ENCODE measurements at places on chromosomes 3 and 15. TPM values are rescaled to one million over a fixed set of nuclear protein-coding genes. Genes with fewer than 3 reads are reported as not detected.
A peak's percentile ranks its signal among the peaks of the same experiment; 100 is the strongest.

- no peak overlapping the region for H3K27ac ChIP-seq
- H3K36me3 ChIP-seq = no peaks in the 10 kb centered on the region
Observed at GRCh38 chr3:17035966-17036365, 151.2 kb downstream of the PLCL2 start.

DNA sequence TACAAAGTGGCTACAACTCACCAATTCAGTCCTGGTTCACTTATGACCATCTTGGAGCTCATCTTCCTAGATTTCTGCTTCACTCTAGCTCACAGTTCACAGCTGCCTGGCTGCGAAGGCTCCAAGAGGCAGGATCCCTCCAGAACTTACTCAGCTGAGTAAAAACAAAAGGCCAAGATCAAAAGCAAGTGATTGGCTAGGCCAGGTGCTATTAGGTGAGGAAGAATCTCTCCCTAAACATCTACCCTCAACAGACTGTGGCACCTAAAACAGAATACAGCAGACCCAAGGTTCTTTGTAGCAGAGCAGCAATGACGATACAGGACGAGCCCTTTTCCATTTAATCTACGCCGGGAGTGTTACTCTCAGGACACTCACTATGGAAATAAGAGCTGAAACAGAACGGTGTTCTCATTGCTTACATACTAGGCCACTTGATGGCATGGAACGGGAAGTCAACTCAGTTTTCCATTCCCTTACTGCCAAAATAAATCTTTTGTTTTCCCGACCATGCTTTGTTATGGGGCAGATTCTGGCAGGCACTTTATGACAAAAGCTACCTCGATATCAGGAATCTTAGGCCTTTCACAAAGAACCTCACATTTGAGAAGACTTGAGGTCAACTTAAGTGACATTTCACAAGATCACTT lies 901 bp downstream of the ICE2 start:
- no peaks in the 10 kb centered on the region for H3K27me3 ChIP-seq
- H3K27ac ChIP-seq = peak overlapping the region; percentile 91
- peak overlapping the region; percentile 74 for H3K4me3 ChIP-seq
- peak; percentile 34 for DNase-seq
- peaks cover 22% of the 10 kb centered on the region for H3K4me1 ChIP-seq

GRCh38 chr3:171841620-171842000 lies 1.5 kb upstream of the TMEM212 start:
- no peak overlapping the region for H3K4me3 ChIP-seq
- no peaks in the 10 kb centered on the region for H3K27me3 ChIP-seq
- peaks cover 45% of the 10 kb centered on the region for H3K4me1 ChIP-seq
- peak overlapping the region; percentile 66 for H3K27ac ChIP-seq
- no peaks in the 10 kb centered on the region for H3K36me3 ChIP-seq
- DNase-seq = no peak

GRCh38 chr3:106792716-106793115 lies 584.5 kb upstream of the CCDC54 start:
- H3K27ac ChIP-seq = no peak overlapping the region
- H3K27me3 ChIP-seq = no peaks in the 10 kb centered on the region
- H3K4me3 ChIP-seq = no peak overlapping the region
- no peaks in the 10 kb centered on the region for H3K36me3 ChIP-seq

- no peak overlapping the region for H3K27ac ChIP-seq
- no peaks in the 10 kb centered on the region for H3K27me3 ChIP-seq
- no peaks in the 10 kb centered on the region for H3K4me1 ChIP-seq
- H3K4me3 ChIP-seq = no peak overlapping the region
Observed at GRCh38 chr3:55362210-55362960, 124.7 kb downstream of the WNT5A start.

The GOLGA6L9 gene
- 0.89 TPM for total RNA-seq

The TGM4 gene
- not detected for total RNA-seq

DNA sequence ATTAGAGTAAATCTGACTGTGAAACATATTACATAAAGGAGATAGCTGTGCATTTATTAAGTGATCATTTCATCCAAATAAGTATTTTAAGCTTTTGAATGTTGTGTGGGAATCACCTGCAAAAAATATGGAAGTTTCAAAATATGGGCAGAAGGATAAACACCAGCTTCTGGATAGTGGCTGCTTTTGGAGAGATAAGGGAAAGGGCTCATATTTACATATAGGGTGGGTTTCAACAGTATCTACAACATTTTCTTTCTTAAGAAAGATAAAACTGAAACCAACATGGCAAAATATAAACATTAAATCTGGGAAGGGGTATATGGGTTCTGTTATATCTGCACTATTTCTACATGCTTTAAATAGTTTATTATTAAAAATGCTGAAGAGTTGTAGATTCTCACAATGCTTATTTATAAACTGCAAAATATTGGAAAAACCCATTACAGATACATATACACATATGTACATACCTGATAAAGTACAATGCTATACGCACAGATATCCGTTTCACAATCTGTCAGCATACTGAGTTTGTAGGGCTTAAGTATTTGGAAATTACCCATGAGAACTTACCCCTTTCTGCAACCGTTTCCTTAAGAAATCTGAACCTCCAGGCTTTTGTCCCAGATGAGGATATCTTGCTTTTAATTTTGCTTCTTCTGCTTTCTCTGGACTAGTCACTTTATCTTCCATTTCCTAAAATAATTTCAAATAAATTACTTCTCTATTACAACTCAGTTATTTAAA lies 12.1 kb downstream of the ARPP19 start:
- DNase-seq = no peak
- H3K4me3 ChIP-seq = no peak overlapping the region
- no peak overlapping the region for H3K27ac ChIP-seq
- H3K36me3 ChIP-seq = no peaks in the 10 kb centered on the region
- no peaks in the 10 kb centered on the region for H3K27me3 ChIP-seq

DNA sequence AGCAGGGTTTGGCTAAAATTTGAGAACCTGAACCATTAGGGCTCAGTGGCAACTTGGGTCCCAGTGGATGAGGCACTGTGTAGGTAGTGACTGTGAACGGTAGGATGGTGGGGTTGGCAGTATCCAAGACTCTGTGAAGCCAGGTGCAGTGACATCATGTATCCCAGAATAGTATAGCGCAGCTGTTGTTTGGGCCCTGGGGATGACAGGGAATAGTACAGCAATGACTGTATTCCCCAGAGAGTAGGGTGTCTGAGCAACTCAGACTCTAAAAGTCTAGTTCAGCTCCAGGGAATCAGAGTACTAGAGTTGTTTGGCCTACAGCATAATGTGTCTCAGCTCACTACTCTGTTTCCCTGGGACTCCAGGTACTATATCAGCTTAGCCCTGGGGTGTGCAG lies 20.7 kb upstream of the PPP2R3A start:
- no peaks in the 10 kb centered on the region for H3K36me3 ChIP-seq
- no peak overlapping the region for H3K27ac ChIP-seq
- DNase-seq = no peak
- no peaks in the 10 kb centered on the region for H3K4me1 ChIP-seq

GRCh38 chr3:16236856-16237393 lies 27.8 kb downstream of the DPH3 start:
- H3K27me3 ChIP-seq = no peaks in the 10 kb centered on the region
- no peak for DNase-seq
- no peak overlapping the region for H3K4me3 ChIP-seq
- H3K4me1 ChIP-seq = no peaks in the 10 kb centered on the region
- no peaks in the 10 kb centered on the region for H3K36me3 ChIP-seq

DNA sequence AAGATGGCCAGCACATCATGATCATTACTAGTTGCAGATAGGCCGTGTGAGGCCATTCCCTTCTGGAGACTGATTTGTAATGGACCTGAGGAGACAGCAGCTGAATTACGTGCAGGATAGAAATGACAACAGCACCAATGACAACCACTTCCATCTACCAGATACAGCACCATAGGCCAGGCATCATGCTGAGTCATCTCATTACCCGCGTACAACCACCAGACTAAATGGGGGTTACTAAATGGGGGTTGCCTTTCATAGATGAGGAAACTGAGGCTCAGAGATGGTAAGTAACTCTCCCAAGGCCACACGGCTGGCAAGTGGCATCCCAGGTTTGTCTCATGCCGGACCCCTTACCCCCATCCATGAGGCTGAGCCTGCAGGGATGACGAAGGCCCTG lies 32.8 kb upstream of the FAM107A start:
- no peaks in the 10 kb centered on the region for H3K36me3 ChIP-seq
- H3K27ac ChIP-seq = no peak overlapping the region
- H3K27me3 ChIP-seq = no peaks in the 10 kb centered on the region

DNA sequence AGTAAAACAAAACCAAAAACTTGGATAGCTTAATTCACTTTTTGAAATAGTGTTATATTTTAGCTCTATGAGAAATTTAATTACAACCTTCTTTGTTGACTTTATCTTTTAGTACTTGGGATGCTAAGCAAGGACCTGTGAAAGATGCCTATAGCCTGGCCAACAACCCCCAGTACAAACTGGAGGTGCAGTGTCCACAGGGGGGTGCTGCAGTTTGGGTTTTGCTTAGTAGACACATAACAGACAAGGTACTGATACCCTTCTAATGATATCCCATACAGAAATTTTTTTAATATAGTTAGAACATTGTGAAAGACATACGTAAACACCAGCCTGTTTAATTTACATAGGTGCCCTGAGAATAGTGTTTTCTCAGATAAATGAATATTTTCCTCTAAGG lies 35.3 kb downstream of the CAPN7 start:
- peaks cover 3% of the 10 kb centered on the region for H3K36me3 ChIP-seq
- H3K27ac ChIP-seq = no peak overlapping the region
- H3K4me1 ChIP-seq = no peaks in the 10 kb centered on the region
- H3K4me3 ChIP-seq = no peak overlapping the region
- no peaks in the 10 kb centered on the region for H3K27me3 ChIP-seq
- DNase-seq = no peak

- H3K4me1 ChIP-seq = no peaks in the 10 kb centered on the region
- H3K36me3 ChIP-seq = no peaks in the 10 kb centered on the region
- DNase-seq = no peak
- no peak overlapping the region for H3K27ac ChIP-seq
- H3K27me3 ChIP-seq = no peaks in the 10 kb centered on the region
Observed at GRCh38 chr15:88312941-88313579, 56.5 kb upstream of the NTRK3 start.

DNA sequence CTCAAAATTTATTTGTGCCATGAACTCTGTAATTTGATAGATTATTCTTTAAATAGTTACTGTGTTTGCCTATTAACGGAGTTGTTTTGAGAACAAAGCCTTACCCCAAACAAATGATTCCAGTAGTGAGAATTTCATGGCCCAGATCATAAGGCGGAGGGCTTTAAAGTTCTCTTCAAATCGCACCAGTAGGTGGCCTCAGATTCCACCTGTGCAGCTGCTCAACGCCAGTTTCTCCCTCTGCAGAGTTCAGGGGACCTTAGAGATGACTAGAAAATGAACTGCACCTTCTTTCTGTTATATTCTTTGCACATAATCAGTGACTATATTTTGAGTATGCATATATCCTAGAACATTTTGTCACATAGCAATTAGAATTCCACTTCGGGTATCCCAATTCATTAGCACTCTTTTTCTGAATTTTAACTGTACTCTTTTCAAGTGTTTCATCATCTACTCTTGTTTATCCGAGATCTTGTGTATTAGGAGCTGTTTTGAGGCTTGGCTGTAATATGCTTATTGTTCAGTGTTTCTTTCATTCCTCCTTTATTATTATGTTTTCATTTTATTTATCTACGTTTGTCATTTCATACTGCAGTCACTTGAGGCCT lies 232.6 kb upstream of the CHRM5 start:
- no peak overlapping the region for H3K4me3 ChIP-seq
- H3K4me1 ChIP-seq = no peaks in the 10 kb centered on the region
- H3K27me3 ChIP-seq = no peaks in the 10 kb centered on the region
- DNase-seq = no peak
- no peaks in the 10 kb centered on the region for H3K36me3 ChIP-seq
- no peak overlapping the region for H3K27ac ChIP-seq

DNA sequence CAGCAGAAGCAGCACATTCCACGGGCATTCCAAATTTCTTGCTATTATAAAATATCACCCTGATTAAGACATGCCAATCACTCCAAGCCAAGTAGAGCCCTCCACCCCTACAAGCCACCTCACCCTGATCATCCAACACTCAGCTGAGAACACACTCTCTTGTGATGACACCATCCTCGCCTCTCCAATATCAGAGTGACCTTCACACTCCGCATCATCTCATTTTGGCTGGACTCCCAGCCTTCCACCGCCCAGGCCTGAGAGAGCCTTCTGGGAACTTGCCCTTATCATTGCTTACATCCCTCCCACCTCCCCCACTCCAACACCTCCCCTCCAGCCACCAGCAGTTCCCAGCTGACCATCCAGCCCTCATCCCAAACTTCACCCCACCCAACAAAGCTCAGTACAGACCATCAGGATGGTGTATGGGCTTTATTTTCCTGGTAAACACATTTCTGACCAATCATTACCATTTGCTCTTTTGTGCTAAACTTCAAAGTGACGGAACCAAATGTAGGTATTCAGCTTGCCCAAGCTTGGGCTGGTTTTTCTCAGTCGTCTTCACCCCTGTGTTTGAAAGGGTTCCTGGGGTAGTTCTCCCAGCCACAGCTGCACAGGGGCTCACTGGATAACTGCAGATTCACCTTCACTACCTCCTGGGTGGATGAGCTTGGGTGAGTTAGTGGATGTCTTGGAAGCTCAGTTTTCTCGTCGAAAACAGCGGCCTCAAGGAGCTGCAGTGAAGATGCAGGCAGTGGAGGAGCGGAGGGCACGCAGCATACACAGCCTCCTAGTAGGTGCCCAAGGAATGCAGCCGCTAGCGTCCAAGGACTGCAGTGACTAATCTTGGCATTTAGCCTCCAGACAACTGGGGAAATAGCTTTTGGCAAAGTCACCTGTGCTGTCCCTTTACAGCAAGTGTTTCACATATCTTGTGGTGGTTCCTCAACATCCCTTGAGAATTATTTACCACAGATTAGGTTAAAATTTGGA lies 115.1 kb downstream of the LIPC start:
- H3K36me3 ChIP-seq = peaks cover 34% of the 10 kb centered on the region
- no peaks in the 10 kb centered on the region for H3K4me1 ChIP-seq
- no peak for DNase-seq
- no peaks in the 10 kb centered on the region for H3K27me3 ChIP-seq
- no peak overlapping the region for H3K4me3 ChIP-seq

DNA sequence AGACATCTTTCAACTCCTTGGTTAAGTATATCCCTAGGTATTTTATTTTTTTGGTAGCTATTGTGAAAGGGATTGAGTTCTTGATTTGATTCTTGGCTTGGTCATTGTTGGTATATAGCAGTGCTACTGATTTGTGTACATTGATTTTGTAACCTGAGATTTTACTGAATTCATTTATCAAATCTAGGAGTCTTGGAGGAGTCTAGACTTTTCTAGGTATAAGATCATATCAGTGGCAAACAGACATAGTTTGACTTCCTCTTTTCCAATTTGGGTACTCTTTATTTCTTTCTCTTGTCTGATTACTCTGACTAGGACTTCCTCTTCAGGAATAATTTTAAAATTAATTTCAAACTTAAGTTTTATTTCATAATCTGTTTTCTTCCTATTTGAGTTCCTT lies 125.2 kb downstream of the OCA2 start:
- DNase-seq = no peak
- H3K4me1 ChIP-seq = no peaks in the 10 kb centered on the region
- no peak overlapping the region for H3K4me3 ChIP-seq

DNA sequence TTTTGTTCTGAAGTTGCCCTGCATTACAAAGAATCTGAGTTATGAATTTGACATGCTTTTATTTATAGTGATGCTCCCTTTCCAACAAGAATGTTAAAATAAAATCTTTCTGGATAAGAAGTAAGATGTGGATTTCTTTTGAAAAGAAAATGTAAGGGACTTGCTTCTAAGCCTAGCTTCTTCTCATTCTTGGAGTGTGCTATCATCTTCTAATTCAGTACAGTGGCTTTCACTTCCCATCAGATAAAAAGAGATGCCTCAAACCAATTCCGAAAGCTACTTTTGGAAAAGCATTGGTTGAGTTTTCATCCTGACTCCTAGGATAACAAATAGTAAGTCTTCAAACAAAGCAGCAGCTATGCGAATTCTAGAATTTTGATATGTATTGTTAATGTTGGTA lies 197.0 kb upstream of the ZPLD1 start:
- no peaks in the 10 kb centered on the region for H3K36me3 ChIP-seq
- no peaks in the 10 kb centered on the region for H3K4me1 ChIP-seq
- no peak for DNase-seq
- no peaks in the 10 kb centered on the region for H3K27me3 ChIP-seq
- no peak overlapping the region for H3K27ac ChIP-seq

Data from liver (tissue), 10 donors.